Activated naive CD4-positive, alpha-beta T cell treated with anti-CD3 and anti-CD28 coated beads, Interleukin-2, amount 10 ng/mL, durations not matched to agents 7 days and 5 days (primary cell): ENCODE measurements at places on chromosomes 3 and 15.
A peak's percentile ranks its signal among the peaks of the same experiment; 100 is the strongest.

DNA sequence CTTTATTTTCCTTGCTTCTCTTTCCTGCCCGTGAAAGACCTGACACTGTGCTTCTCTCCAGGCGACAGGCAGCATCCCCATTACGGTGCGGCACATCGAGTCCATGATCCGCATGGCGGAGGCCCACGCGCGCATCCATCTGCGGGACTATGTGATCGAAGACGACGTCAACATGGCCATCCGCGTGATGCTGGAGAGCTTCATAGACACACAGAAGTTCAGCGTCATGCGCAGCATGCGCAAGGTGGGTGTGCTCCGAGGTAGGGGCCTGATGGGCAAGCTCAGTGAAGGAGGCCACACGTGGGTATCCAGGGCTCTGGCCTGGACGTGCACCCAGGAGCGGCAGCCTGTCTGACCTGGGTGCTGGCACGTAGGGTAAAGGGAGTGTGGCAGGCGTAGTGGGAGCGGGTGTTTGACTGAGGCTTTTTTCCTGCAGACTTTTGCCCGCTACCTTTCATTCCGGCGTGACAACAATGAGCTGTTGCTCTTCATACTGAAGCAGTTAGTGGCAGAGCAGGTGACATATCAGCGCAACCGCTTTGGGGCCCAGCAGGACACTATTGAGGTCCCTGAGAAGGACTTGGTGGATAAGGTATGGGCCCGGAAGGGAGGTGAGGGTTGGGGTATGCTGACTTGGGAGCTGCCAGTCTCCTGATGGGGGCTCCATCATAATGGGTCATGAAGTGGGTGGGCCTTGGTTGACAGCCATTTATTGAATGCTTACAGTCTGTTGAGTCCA, 8.2 kb upstream of the PODXL2 start:
- DNase-seq = no peak

- no peak for DNase-seq
Measured at GRCh38 chr3:37511463-37511920, 337.1 kb upstream of the LRRFIP2 start.

- no peak for DNase-seq
Measured at GRCh38 chr3:23785882-23786281, 19.9 kb upstream of the UBE2E1 start.

- DNase-seq = peak; percentile 59
Measured at GRCh38 chr3:15064299-15064834, 748 bp downstream of the MRPS25 start.

DNA sequence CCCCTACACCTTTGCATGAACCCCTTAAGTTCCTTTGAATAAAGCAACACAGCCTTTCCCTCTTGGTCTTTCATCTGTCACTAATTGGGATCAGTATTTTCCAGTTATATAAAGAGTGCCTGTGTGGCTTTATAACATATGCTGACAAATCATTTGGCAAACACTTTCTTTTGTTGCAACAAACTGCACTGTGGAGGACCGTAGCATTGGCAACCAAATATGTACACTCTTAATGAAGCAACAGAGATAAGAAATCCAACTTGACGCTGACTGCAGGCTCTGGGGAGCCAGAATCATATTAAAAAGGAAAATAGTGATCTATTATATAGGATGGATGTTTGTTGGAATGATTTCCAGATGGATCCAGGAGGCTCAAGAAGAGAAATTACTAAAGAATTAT, 120.1 kb upstream of the PRICKLE2 start:
- DNase-seq = no peak

GRCh38 chr3:173709026-173709425, 311.5 kb downstream of the NLGN1 start:
- DNase-seq = no peak

DNA sequence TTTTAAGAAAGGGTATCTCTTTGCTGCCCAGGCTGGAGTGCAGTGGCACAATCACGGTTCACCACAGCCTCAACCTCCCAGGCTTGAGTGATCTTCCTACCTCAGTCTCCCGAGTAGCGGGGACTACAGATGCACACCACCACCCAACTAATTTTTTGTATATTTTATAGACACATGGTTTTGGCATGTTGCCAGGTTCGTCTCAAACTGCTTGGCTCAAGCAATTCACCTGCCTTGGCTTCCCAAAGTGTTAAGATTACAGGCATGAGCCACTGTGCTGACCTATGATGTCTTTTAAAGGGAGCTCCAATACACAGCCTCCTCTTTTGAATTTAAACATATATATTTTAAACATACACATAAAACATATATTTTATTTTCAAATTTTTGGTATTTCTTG, 60.9 kb downstream of the SLC9C1 start:
- DNase-seq = no peak

DNA sequence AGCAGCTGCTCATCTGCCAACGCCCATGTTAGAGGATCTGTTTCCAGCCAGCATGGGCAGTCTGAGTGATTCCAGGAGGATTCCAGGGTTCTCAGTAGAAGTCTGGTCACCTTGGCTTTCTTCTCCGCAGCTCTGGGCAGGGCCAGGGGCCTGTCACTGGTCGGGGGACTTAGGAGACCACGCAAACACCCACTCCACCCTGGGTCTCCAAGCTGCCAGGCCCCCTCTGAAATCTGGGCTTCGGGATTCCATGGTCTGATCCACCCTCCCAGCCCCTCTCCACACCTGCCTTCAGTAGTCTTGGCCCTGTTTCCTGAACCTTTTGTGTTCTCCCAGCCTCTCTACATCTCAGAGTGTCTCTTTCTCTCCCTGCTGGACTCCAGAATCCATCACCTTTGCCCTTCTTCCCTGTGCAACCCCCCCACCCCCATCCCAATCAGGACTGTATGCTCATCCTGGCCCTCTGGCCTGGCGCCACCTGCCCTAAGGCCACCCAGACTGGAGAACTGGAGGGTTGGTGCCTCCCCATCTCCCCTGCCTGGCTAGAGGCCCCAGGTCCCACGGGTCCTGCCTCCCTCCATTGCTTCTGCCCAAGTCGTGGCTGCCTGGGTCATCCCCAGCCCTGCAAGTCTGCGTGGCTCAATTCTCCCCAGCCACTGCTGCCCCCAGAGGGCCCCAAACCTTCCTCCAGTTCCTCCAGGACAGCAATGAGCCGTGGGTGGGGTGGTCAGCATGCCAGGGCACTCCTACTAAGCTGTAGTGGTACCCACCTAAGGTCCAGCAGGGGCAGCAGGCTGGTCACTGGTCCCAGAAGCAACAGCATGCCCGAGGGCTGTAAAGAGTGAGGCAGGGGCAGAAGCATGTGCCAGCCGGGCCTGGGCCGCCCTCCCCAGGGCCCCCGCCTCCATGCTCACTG, 102.8 kb downstream of the TBC1D2B start:
- DNase-seq = no peak

- DNase-seq = peak; percentile 30
Measured at GRCh38 chr15:101578443-101578894, 73.7 kb downstream of the TM2D3 start.

DNA sequence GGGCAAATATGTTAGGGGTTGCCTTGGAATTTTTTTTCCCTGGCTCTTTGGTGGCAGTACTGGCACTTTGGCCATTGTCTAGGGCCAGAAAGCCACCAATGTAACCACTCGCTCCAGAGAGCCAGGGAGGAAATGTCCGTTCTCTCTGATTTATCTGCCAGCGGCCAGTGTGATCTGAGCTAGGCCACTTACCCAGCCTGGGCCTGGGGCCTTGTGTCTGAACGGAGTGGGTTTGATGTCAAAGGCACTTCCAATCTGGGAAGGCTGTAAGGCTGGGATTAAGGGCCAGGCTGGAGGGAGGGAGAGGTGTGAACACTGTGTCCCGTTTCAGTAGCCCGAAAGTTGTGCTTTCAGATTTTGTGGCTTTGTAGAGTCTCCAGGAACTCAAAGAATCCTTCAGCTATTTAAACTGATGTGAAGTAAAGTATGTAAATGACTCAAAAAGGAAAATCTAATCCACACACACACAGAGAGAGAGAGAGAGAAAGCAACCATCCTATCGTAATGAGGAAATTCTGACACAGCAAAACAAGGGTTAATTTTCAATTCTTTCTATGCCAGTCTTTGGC, 271.0 kb downstream of the PDZRN3 start:
- DNase-seq = no peak

- no peak for DNase-seq
Measured at GRCh38 chr3:151227266-151227806, 24.3 kb upstream of the GPR171 start.

- no peak for DNase-seq
Measured at GRCh38 chr3:38992117-38992760, 59.5 kb downstream of the SCN11A start.

DNA sequence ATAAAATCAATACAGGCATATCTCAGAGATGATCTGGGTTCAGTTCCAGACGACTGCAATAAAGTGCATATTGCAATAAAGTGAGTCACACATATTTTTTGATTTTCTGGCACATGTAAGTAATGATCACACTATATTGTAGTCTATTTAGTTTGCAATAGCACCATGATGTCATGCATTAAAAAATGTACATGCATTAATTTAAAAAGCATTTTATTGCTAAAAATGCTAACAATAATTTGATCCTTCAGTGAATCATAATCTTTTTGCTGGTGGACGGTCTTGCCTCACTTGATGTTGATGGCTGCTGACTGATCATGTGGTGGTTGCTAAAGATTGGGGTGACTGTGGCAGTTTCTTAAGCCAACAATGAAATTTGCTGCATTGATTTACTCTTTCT, 511.1 kb downstream of the OTOL1 start:
- no peak for DNase-seq

- DNase-seq = no peak
Measured at GRCh38 chr15:41944313-41944940, 27.9 kb downstream of the EHD4 start.

DNA sequence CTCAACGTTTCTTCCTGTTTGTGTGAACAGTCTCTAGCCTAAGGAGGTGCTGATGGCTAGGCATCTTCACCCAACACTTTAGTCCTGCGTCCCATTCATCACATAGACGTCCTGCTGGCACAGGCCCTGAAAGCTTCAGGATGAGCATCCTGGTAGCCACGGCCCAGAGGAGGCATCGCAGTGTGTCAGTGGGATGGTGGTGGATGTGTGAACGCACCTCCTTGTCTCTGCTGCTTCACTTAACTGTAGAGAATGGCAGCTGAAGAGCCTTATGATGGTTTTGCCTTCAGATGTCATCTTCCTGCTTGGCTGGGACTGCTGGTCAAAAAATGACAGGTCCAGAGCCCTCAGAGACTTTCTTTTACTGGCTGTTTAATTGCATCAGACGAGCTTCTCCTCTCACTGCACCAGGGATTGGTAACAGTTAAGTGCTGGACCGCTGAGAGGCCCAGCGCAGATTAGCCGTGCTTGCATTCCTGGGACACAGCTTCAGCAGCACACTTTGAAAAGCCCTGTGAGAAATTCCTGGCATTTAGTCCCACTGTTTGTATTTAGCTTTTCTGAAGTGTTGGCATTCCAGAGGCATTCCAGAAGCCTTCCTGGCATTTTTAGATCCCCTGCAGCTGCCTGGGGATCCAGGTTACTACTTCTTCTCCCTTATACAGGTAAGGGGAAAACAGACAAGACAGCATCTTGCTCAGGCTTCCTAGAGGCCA, 132.4 kb upstream of the PLXNA1 start:
- DNase-seq = no peak

GRCh38 chr3:72660270-72661114, 187.8 kb downstream of the SHQ1 start:
- no peak for DNase-seq

DNA sequence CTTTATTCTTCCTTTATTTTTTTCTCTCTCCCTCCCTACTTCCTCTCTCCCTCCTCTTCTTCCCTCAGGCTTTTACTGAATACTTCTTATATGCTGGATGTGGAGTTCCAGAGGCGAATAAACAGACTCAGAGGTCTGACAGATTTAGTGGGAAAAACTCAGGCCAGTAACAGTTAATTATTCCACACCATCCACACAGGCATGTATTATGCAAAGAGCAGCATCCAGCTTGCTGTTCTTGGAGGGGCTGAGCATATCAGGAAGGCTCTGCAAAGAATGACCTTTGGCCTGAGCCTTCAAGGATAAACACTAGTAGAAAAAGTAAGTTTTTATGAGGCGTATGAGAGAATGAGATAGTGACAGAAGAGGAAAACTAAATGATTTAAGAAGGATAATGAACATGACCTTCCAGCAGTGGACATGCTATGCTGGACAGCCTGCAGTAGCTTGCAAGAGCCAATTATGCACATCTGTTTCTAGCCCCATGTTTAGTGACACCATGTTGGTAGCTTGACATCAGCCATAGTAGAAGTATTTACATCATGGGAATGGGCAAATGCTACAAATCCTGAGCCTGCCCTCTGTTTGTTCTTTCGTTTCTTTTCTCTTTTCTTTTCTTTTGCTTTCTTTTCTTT, 387.4 kb downstream of the EPHB1 start:
- DNase-seq = no peak

DNA sequence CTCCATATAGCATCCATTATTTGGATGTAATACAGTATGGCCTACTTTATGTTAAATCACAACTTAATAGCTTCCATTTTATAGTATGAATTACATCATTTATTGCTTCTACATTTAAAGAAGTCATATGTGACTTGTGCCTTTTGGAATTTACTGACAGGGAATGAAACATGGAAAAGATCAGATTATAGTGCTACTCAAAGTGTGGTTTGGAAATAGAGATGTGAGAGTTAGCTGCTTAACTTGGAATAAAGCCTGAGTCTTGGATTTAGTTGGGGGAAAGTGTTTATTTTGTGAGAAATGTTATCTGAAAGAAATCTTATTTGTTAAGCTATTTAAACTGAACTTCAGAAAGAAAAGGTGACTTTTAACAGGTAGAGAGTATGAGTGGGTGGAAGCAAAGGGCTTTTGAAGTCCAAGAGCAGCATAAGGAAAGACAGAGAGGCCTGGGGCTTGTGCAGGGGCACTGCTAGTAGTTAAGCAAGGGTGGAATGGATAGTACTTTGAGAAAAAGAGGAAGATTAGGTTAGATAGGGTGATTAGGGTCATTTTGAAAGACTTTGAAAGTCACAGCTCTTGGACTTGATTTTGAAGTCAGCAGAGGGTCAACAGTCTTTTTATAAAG, 60.5 kb downstream of the SLMAP start:
- no peak for DNase-seq

DNA sequence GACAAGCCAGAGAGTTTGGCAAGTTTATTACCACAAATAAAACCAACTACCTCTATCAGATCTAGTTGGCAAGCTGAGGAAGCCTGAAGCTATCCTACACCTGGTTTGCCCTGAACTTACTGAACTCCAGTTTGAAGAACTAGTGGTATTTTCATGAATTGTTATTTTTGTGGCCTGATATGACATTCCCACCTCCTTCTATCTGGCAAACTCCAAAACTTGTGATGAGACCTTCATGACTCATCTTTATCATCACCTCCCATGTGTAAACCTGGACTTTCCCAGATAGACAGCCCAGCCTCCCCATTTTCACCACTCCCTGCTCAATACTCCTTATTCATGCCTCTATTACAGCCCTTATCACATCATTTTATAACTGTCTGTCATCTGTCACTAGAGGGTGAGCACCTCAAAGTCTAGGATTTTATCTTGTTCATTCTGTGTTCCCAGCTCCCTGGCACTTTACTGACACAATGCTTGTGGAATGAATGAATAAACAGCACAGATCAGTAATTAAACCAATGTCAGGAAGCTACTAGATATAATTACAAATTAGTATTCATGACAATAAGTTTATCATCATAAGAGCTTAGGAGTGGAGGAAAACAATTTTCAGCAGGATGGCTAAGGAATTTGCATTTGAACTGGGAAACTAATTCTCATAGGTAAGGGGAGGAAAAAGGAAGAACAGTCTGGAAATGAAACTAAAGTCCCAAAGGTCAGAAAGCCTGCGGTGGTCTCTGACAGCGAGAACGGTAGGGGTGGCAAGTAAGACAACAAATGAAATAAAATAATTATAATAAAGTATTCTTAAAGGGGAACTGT, 13.2 kb upstream of the TRANK1 start:
- no peak for DNase-seq
